Left renal cortex interstitium (tissue), 4 donors: ENCODE measurements at places on chromosomes 3 and 15. TPM values are rescaled to one million over a fixed set of nuclear protein-coding genes. Genes with fewer than 3 reads are reported as not detected.

Gene SHC4
- polyA plus RNA-seq, result 3.2 TPM

Gene MTHFS
- polyA plus RNA-seq, result 32.5 TPM

Gene SUSD5
- 6.2 TPM for polyA plus RNA-seq

Gene EFCC1
- 3.1 TPM for polyA plus RNA-seq

Gene CHL1
- polyA plus RNA-seq, result 10.8 TPM

Gene DGKG
- polyA plus RNA-seq, result 0.51 TPM

Gene ACP3
- polyA plus RNA-seq, result 74.0 TPM

Gene PPP1R14D
- polyA plus RNA-seq, result 0.99 TPM

Gene EPHA3
- 5.1 TPM for polyA plus RNA-seq

Gene NANOGP8
- not detected for polyA plus RNA-seq

Gene LSAMP
- polyA plus RNA-seq, result 15.4 TPM

Gene MCTP2
- 18.7 TPM for polyA plus RNA-seq

Gene GOLGA8S
- 0.41 TPM for polyA plus RNA-seq
